ENCODE measurements at places on chromosomes 2 and 18.

DNA sequence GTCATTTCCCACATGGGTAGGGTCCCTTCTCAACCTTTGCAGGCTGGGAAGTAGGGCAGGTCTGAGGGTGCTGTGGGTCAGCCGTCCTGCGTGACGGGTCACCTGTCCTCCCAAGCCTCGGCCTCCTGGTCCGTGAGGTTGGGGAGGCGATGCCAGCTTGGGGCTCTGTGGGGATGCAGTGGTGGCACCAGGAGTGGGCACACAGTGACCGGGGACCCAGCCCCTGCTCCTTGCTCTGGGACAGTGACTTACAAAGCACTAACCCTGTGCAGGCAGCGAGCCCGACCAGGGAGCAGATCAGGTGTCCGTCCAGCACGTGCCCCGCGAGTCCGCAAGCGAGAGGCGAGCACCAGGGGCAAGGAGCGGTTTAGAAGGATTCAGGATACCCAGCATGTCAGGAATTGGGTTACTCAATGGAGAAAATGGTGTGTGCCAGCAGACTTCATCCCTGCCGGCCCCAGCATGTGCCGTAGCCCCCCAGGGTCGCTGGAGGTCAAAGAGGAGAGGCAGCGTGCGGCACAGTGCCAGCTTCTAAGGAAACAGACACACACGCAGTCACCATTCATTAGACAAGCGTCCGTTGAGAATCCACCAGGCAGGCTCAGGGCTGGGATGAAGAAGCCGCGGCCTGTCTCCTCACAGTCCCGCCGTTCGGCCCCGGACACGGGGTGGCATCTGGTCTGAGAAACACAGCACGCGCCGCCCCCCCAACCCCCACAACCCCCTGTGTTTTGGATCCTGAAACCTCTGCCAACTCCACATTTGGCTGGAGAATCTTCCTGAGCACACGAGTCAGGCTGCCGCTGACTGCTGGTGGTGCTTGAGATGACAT, 11.7 kb downstream of the COLEC11 start:
- DNase-seq: no peak

- DNase-seq: peak; percentile 46
Observed at GRCh38 chr2:147006736-147007141, 838.1 kb upstream of the ACVR2A start.

DNA sequence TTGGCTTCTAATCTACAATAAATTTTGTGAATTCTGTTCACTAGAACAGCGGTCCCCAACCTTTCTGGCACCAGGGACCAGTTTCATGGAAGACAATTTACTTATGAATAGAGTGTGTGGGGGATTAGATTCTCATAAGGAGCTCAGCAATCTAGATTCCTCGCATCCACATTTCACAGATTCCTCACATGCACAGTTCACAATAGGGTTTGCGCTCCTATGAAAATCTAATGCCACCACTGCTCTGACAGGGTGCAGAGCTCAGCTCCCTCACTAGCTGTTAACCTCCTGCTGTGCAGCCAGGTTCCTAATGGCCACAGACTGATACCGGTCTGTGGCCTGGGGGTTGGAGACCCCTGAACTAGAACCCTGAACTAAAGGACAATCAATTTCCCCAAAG, 1568.6 kb upstream of the NXPH2 start:
- no peak for DNase-seq

GRCh38 chr2:6031200-6031867, 339.1 kb downstream of the SOX11 start:
- no peak for DNase-seq

DNA sequence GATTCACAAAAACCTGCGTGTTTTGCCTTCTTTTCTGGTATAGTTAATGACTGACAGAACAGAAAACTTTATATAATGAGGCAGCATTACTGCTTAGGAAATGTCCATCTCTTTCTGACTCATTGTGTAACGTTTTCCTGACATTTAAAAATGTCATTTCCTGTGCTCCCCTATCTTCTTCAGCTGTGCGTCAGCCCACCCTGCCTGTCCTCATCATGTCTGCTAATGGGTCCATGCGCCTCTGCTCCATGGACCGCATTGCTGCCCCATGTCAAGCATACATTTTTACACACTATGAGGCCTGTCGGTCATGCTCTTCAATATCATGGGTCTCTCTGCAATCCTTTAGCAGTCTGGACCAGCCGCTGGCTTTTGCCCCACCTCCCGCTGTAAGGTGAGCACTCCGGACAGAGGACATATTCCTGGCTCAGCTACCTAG, 234.3 kb downstream of the CDCA7 start:
- DNase-seq: no peak

DNA sequence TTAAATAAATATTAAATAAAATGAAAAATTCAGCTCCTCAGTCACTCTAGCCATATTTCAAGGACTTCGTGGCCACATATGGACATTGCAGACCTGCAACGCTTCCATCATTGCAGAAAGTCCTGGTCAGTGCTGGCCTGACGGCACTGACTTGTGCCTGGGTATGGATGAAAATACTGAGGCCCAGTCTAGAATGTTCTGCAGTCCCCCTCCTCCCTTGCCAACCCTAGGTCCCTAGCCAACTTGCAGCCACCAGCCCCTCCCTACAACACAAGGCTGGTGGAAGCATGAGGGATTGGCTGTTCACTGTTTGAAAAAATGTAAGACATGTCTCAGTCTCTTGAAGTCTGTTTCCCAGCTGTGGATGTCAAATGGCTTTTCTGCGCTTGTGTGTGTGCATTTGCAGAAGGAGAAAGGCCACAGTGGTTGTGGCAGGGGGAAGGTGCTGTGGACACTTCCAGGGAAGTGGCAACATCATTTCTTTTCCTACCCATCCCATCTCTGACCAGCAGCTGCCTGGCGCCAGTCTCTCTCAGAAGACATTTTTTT, 9.9 kb downstream of the IGFBP5 start:
- DNase-seq: no peak

DNA sequence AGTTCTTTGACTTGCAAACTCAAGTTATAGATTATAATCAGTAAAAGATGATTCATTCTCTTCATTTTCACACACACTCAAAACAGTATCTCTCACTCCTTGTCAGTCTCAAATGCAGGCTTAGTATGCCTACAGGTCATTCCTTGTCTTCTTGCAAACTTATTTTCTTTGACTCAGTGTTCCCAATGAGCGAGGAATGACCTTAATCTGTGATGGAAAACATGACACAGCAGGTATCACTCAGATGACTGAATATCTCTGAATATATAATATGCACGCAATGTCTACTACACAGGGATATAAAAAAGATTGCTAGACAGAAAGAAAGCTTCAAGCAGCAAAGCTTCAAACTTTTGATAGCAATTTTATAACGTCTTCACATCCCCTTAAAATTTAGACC, 127.8 kb upstream of the RGPD4 start:
- DNase-seq: no peak

- no peak for DNase-seq
Observed at GRCh38 chr2:16050908-16051489, 110.6 kb downstream of the MYCN start.

GRCh38 chr2:20050104-20050645, 1.3 kb downstream of the LAPTM4A start:
- peak; percentile 74 for DNase-seq

- peak; percentile 30 for DNase-seq
Observed at GRCh38 chr2:212958757-212959295, 192.6 kb downstream of the IKZF2 start.

- peak; percentile 86 for DNase-seq
Observed at GRCh38 chr18:6752202-6752860, 22.8 kb downstream of the ARHGAP28 start.

- DNase-seq: no peak
Observed at GRCh38 chr2:236117861-236118269, 50.3 kb downstream of the GBX2 start.

DNA sequence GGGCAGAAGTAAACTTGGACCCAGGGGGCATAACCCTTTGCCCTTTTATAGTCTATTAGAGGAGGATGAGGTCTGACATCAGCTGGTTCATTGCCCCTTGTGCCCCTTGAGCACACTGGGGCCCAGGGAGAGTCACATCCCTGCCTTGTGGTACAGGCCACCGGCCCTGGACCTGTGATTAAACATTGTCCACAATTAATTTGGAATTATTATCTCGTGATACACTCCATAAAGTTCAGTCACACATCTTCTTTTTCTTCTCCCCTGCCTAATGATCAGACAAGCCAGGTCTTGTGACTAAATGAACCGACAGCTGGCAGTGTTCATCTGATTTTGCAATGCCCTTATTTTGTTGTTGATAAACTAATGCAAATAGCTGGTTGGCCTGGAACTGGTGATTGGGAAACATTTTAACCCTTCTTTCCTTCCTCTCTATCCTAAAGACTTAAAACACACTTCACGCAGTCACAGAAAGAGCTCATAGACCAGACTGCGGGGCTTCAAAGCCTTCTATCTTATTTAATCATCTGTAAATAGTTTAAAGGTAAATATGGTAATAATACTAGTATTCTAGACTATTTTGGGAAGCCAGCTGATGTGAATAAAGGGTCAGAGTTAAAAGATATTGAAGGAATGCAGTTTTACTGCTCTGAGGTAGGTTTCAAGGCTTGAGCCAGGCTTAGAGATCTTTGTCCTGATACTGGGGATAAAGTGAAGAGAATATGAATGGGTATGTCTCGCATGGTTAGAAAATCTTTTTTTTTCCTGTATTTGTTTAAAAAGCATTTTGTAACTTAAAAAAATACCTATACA, 13.4 kb downstream of the IL1R1 start:
- no peak for DNase-seq

- DNase-seq: no peak
Observed at GRCh38 chr2:113056521-113056920, 2.5 kb upstream of the IL36RN start.

DNA sequence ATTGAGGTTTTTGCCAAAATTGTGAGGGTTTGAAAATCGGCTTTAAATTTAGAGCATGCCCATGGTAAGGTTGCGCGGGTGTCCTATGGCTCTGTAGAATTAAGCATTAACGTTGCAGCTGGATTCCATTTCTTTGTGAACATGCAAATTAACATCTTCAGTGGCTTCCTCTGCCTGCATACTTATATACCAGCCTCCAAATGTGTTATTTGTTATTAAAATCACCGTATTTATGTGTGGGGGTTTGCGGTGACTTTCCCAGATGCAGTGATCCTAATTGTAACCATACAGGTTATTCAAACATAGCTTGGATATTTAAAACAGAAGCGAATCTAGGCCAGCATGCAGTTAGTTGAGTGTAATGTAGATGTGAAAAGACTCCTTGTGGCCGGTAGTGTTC, 80.2 kb downstream of the TGOLN2 start:
- DNase-seq: peak; percentile 36

DNA sequence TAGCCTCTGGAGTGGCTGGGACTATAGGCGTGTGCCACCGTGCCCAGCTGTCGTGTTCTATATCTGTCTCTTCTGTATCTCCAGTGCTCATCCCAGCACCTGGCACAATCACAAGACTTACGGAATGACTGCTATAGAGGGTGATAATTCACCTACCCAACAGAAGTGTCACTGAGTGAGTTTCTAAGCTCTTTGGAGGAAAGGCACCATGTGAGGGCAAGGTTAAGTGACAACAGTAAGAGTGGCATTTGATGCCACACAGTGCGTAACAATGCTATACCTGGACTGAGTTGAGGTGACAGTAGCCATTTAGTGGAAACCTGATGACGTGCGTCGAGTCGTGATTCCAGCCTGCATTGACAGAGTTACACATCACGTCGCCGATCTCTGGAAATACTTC, 89.0 kb downstream of the KCTD1 start:
- DNase-seq: no peak

- DNase-seq: peak; percentile 83
Observed at GRCh38 chr2:144510294-144510991, 9.5 kb downstream of the ZEB2 start.

GRCh38 chr2:239086325-239087020, 238.6 kb downstream of the TWIST2 start:
- DNase-seq: no peak

DNA sequence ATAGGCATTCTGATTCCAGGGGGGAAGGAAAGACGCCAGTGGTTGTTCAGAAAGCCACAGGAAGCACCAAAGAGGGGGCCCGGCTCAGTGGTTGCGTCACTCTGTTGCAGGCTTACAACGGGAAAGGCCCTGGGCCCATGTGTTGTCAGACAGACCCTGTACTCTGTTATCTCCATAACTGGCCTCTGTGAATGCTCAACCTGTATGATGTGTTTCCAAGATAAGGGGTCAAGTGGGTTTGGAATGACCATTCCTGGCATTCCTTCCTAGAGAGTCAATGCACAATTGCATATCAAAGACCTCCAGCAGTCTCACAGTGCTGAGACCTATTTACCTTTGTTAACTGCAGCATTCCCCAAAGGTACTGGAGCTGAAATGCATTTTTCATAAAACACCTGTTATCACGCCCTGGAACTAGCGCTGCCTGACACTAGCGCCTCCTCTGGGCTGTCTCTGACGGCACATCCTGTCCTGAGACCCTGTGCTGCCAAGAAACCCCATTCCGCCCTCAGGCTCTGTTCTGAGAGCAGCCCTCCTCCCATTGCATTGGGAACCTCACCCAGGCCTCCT, 13.2 kb upstream of the LRRFIP1 start:
- peak; percentile 52 for DNase-seq

- DNase-seq: no peak
Observed at GRCh38 chr2:24544456-24545115, 53.5 kb downstream of the NCOA1 start.

GRCh38 chr2:137525641-137526190, 438.6 kb upstream of the HNMT start:
- no peak for DNase-seq

Data from fibroblast of skin of right biceps (primary cell).